NCI-H1930 (cell line): ENCODE measurements at places on chromosomes 2 and 18.

DNA sequence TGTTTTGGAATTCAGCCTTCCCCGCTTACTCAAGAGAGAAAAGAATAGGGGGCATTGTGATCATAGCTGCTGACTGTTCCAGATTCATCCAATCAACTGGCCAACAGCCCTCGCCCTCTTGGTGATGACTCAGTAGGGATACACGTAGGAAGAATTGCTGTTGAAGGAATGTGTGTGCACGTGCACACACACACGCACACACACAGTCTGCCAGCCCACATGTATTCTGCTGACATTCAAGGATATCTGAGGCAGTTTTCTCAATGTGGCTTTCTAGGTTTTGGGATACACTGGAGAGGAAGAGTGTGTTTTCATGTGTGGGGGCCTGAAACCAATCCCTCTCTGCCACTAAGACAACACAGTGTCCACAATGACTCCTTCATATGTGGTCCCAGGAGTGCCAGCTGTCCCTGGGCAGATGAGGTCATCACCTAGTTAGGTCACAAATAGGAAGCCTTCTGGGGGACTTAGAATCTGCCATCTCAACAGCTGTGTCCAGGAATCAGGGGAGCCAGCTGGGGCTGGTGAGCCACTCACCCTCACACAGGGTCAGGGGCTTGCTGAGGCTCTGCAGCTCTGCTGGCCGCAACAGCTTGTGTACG, 352.6 kb downstream of the SS18 start:
- DNase-seq = no peak

- no peak for DNase-seq
These were observed 539.5 kb downstream of the NYAP2 start for GRCh38 chr2:225938991-225939390.

- DNase-seq = no peak
These were observed 255.2 kb upstream of the NRP2 start for GRCh38 chr2:205427112-205427511.

- no peak for DNase-seq
These were observed 46.3 kb downstream of the MERTK start for GRCh38 chr2:111944531-111945210.

GRCh38 chr2:136189221-136189782, 71.4 kb upstream of the CXCR4 start:
- no peak for DNase-seq

DNA sequence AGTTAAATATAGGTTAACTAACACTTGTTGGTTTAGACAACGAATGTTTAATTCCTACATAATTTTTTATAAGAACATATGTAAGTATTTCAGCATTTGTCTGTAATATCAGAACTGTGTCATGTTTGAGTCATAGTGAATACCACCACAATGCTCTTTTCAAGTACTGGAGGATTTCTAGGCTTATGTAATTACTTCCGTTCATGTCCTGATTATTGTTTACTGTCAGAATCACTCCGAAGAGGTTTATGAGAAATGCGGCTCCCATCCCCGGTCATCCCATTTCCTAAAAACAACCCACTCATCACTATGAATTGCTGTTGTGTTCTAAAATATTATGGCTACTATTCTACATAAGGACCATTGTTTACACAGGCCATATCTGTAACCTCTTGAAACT, 45.1 kb downstream of the CDH19 start:
- DNase-seq = no peak

- DNase-seq = no peak
These were observed 102.2 kb upstream of the KCTD1 start for GRCh38 chr18:26650310-26651268.

- DNase-seq = no peak
These were observed 9.3 kb downstream of the XRCC5 start for GRCh38 chr2:216118474-216118873.

- DNase-seq = no peak
These were observed 58.4 kb downstream of the ARL4C start for GRCh38 chr2:234438305-234438977.

GRCh38 chr2:45649858-45650811, 1.3 kb upstream of the PRKCE start:
- DNase-seq = no peak

GRCh38 chr18:8300751-8301410, 308.4 kb upstream of the RAB12 start:
- DNase-seq = no peak
